ENCODE measurements at places on chromosomes 5 and 9. TPM values are rescaled to one million over a fixed set of nuclear protein-coding genes. Genes with fewer than 3 reads are reported as not detected.

FOXD4L3 gene
- not detected for total RNA-seq

TAF11L12 gene
- not detected for total RNA-seq

DNA sequence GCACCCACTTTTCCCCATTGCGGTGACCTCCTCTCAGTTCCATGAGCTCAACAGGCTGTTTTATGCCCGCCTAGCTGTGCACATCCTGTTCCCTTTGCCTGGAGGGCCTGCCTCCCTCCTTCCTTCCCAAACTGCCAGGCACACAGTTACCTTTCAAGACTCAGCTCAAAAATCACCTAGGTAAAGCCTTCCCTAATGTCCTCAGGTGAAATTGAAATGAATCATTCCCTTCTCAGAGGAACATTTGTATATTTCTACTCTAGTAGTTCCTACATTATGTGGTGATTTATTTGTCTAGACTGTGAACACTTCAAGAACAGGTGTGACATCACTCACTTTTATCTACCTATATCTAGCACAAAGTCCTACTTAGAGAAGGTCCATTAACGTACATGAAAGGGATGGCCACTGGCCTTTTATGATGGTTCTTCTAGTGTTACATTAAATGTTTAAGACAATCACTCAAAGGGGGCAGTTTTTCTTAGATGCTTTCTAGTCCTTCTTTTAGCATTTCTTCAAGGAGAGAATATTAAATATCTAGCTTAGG is 103.5 kb upstream of the EQTN start:
- no peak for DNase-seq

GRCh38 chr9:135909371-135909770 is 2.0 kb upstream of the CAMSAP1 start:
- DNase-seq, result no peak

DNA sequence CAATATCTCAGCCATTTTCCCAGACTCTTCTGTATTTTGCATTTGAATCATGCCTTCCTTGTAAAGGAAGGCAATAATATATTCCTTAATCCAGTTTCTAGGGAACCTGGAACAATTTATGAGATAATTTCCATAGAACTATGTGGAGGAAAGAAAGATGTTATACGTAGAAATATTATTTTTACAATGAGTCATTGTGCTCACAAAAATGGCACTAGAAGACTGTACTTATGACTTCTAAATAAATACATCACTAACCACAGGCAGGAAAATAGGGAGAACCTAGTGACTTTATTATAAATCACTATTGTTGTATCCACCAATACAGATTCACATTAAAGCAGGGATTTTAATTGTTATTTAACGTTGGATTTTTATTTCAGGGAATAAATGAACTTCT is 87.6 kb downstream of the FBXO38 start:
- no peak for DNase-seq

GRCh38 chr9:78590068-78590467 is 293.1 kb downstream of the PSAT1 start:
- DNase-seq, result no peak

ENG gene
- total RNA-seq, result 217 TPM

SCGB3A1 gene
- not detected for total RNA-seq

GRIA1 gene
- total RNA-seq, result not detected

GRCh38 chr5:98168871-98169270 is 604.6 kb upstream of the RGMB start:
- no peak for DNase-seq

NOTCH1 gene
- total RNA-seq, result 17.4 TPM

GRCh38 chr9:118529624-118530214 is 825.5 kb downstream of the TLR4 start:
- no peak for DNase-seq

All from ovary (tissue), 10 donors.